Right kidney (tissue), 9 donors: ENCODE measurements at places on chromosomes 3 and 15.

DNA sequence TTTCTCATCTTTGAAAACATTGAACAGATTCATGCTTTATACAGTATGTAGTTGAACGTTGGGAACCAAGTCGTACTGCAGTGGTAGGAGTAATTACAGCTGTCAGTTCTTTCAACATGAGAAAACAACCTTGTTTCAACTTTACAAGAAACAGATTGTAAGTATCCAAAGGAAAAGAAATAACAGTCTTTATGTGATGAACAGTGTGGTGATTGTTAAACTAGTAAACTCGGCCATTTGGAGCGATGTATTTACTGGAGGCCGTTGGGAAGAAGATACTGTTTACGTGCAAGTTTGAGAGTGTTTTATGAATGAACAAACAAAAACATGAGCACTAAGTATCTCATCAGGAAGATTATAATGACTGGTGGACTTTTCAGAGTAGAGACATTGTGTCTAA is 48.4 kb downstream of the EPHA3 start:
- peak; percentile 9 for DNase-seq

DNA sequence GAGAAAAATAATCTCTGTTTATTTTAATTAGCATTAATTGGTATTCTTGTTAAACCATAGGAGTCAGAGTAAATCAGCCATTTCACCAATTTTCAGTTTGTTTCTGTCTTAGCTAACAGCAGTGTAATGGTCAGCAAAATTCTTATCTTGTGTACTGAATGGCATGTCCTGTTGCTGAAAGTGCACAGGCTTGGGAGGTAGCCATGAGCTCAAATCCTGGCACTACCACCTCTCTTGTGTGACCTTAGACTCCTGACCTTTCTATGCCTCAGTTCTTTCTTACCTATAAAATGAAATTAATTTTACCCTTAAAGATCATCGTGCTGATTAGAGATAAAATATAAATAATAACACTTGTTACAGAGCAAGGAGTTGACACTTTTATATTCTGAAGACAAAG is 35.8 kb downstream of the MLH1 start:
- no peak for DNase-seq

GRCh38 chr3:1540686-1541085 is 447.9 kb downstream of the CNTN6 start:
- DNase-seq, result no peak

GRCh38 chr3:142209655-142210054 is 15.7 kb downstream of the GK5 start:
- DNase-seq, result no peak

- DNase-seq, result no peak
Measured at GRCh38 chr15:38768970-38769369, 204.4 kb upstream of the RASGRP1 start.

DNA sequence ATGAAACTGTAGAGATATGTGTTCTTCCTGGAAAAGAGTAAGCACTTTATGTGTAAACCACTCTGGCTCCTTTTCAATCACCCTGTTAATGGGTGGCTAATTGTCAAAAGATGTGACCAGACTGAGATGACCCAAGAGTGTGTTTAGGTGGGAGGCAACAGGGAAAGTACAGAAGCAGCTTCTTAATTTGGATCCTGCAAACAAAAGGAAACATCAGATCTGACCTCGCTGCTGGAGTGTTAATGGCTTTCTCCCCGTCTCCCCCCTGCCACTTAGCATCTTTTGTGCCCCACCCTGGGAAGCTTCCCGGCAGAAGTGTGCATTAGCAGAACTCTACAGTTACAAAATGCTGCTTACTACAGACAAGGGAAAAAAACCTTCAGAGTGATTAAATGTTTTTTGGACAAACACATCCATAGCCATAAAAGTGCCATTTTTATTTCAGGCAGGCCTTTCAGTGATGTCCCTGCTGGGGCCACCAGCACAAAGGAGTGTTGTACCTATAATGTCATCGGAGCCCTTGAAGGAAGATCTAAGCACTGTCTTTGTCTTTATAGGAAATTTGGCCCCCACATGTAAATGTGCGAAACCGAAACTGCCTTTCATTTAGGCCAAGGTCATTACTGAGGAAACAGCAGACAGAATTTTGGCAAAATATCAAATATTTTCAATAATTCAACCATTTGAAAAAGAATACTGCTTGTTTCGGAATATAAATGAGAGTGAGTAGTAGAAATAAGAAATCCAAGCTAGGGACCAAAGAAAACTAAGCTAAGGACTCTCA is 311.0 kb downstream of the WDR72 start:
- peak; percentile 16 for DNase-seq
